ENCODE measurements at places on chromosomes 13 and 19.

- DNase-seq: no peak
Measured at GRCh38 chr13:101449790-101450748, 2.4 kb upstream of the ITGBL1 start.

DNA sequence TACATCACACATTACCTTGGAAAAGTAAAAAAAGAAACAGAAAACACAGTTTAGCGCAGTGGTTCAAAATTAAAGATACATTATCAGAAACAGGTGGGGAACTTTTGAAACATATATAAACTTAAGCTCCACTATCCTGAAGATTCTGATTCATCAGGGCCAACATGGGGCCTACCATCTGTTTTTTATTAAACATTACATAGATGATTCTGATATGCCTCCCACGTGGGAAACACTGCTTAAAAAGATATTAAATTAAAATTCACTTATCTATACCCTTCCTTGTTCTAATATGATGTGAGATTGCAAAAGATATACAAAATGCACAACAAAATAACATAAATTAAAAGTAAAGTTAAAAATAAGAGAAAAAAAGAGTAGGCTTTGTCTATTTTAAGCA lies 125.0 kb downstream of the VWA8 start:
- no peak for DNase-seq

DNA sequence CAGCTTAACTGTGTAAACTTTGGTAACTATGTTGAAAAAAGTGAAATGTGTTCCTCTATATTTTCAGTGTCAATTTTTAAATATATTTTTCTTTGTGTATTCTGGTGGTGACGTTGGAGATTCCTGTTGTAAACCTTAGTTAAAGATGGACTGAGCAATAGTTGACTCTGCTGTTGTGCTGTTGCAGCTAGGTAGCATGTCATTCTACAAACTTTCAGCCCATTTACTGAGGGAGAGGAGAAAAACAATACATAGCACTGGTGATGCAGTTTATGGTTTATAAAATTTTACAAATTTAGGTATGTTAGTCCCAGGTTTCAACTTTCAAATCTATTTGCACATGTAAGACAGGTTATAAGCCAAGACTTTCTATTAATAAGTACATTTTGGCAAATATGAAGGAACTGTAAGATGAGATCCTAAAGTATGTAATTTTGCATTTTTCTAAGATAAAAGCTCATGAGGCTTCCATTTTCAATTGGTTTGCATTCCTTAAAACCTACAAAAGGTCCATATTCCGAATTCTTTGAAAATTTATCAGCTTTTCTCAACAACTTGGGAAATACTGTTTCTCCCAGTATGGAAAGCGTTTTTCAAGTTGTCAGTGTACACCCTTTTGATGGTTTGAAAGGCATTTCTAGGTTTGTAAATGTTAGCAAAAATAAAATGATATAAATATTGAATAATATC lies 1.5 kb downstream of the NDFIP2 start:
- no peak for DNase-seq

- DNase-seq: no peak
Measured at GRCh38 chr13:21949818-21950429, 279.1 kb downstream of the FGF9 start.

DNA sequence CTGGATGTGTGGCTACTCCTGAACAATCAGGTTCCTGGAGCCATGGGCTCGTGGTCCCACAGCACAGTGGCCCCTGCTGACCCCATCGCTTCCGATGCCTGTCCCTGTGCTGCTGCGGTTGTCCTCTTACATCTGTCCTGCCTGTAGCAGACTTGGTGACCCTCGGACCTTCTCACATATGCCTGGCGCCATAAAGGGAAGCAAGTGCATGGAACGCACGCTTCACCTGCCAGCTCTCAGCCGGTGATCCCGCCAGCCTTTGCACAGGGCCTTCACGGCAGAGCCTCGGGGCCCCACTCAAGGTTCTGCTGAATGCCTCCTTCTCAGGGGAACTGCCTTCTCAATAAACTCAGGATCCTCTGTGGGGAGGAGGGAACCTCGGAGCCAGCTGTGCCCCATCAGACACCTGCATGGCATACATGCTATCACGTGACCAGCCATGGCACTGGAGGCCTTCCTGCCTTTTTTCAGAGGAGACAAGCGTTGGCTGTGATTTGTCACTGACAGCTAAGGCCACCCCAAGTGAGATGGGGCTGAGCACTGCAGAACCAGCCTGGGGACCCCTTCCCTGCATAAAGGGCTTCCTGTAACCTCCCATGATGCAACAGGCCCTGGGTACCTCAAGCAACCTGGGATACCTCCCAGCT lies 24.3 kb downstream of the PEPD start:
- DNase-seq: no peak

DNA sequence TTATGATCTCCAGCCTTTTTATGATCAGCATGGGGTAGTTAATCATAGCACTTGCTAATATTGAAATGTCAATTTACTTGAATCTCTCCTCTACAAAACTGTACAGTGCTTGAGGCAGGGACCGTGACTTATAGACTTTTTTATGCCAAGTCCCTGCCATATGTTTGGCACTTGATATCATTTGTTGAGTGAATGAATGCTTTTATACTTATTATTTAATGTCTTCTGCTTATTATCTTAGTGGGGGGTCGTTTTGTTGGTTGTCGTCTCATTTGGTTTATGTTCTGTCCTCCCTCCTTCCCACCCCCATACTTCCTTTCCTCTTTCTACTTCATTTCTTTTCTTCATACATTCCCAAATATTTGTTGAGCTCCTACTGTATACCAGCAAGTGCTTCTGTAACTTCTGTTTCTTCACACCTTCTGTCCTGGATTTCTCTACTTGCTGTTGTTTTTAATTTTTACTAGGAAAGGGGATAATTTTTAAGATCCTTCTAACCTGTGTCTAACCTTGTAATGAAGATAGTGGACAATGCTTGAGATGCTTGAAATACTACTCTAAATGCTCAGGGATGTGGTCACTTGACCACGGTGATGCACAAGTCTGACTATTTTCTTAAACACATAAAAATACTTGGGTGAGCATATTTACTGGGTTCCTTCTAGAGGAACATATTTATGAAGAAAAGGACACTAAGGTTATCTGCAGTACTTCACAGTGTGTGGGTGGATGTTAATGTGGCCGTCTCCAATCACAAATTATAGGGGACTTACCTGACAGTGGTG lies 223.8 kb downstream of the TDRD3 start:
- DNase-seq: no peak

DNA sequence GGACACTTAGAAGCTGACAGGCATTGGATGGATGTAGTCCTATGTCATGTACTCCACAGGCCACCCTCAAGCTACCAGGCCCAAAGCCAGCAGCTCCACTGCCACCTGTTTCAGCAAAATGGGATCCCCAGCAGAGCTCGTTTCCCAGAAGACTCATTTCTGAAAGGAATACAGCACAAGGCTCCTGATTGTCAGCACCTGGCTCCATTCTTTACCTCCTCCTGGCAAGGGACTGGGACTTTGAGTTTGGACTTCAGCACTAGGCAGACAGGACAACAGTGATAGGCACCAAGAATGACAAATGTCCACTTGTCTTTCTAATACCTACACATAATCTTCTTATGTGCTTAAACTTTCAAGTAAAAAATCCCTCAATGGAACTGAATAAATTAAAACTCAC lies 150.4 kb upstream of the RXFP2 start:
- DNase-seq: no peak

- DNase-seq: no peak
Measured at GRCh38 chr19:19956434-19957075, 55.8 kb downstream of the ZNF93 start.

DNA sequence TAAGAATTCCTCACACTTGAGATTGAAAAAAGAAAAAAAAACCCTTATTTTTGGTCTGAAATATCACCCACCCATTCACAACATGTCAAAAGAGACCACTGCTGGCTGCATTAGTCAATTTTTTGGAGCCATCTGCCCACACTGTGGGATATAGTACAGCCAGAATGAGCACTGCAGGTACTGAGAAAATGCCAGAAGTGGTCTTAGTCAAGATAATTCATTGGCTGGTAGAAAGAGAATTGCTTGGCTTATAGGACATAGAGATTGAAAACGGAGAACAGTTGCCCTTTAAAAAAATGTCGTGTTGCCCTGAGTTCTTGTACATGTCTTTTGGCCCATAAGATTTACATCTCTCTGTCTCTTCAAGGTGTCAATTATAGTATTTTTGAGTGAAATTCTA lies 1899.5 kb downstream of the OLFM4 start:
- DNase-seq: no peak

DNA sequence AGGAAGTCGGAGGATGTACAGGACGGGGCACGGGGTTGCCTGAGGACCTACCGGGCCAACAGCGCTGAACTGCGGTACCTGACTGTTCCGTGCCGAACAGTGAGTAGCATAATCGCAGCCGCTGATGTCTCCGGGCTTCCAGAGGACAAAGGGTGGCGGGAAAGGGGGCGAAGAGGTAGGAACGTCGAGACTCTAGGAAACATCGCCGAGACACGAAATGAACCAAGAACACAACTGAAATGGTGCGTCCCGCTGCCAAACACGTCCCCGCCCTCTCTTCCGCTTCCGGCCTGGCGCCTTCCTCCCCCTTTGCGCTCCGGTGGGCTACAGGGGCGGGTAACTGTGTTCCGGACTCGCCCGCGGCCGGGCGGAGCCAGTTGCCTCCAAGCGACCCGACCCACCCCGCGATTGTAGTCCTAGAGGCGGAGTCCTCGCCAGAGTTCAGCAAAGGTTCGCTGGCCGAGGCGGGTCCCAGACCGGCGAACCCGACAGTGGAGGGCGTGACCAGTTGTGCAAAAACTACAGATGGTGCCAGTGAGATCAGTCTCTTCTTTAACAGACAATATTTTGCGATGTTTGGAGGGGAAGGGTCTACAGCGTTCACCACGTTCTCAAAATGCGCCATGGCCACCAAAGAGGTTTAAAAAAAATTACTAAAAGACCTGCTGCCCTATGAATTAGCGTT lies at the start of gene MRPS31:
MRPS31 (minus strand) TSS at position 257 of the 685 bp plus-strand sequence; CDS start at position 203, 54 bp downstream.
- peak; percentile 81 for DNase-seq

DNA sequence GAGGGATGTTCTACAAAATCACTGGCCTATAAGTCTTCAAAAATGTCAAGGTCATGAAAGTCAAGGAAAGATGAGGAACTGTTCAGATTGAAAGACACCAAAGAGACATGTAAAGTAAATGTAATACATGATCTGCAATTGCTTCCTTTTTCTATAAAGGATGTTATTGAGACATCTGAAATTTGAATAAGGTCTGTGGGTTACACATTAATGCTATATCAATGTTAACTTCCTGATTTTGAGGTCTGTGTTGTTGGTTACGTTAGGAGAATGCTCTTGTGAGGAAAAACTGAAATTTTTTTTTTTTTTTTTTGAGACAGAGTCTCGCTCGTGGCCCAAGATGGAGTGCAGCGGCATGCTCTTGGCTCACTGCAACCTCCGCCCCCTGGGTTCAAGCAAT lies 197.4 kb downstream of the RGCC start:
- no peak for DNase-seq

- DNase-seq: no peak
Measured at GRCh38 chr13:112703449-112704284, 13.8 kb downstream of the ATP11A start.

- DNase-seq: no peak
Measured at GRCh38 chr19:35913589-35913988, 5.5 kb upstream of the TYROBP start.

- no peak for DNase-seq
Measured at GRCh38 chr13:31801088-31801487, 61.8 kb downstream of the RXFP2 start.

GRCh38 chr13:81394640-81395039 lies 1053.7 kb upstream of the SPRY2 start:
- no peak for DNase-seq

DNA sequence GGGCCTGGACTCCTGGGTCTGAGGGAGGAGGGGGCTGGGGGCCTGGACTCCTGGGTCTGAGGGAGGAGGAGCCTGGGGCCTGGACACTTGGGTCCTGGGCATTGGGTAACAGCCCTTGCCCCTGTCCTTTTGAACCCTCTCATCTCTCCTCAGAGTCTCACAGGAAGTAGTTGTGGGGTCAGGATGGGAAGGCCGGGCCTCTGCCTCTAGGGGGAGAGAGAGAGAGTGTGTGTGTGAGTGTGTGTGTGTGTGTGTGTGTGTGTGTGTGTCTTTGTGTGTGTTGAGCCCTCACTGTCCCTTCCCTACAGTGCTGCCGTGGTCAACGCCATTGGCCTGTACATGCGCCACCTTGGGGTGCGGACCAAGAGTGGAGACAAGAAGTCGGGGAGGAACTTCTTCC lies 10.9 kb downstream of the ARHGEF1 start:
- no peak for DNase-seq

GRCh38 chr13:76231522-76232167 lies 595.5 kb downstream of the LMO7 start:
- no peak for DNase-seq

All from brain pericyte (primary cell).